ENCODE measurements at places on chromosomes 12 and 14.

DNA sequence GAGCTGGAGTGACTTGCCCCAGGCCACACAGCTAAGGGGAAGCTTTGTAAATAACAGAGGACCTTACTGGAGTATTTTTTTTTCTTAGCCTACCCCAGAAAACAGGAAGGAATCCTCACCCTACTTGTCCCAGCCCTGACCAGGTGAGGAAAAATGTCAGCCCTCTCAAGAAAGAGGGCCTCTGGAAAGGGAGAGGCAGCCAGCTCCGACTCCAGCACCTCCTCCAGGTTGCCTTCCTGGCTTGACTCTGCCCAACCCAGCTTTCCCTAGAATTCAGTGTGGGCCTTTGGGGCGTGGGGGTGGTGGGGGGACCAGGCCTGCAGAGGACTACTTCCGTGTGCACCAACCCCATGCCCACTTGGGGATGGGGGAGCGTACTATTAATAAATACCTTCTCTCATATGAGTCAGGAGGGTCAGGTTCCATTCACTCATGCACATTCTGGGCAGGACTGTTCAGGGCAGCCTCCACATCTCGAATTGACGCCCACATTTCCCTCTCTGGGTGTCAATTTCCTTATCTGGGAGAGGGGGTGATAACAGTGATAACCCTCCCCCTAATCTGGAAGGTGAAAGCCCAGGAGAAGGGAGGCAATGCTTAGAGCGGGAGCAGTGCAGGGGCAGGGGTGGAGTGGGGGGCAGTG, 5.2 kb downstream of the RHOF start:
- DNase-seq, result no peak

- no peak for DNase-seq
Measured at GRCh38 chr12:108773798-108774788, 42.8 kb upstream of the CORO1C start.

DNA sequence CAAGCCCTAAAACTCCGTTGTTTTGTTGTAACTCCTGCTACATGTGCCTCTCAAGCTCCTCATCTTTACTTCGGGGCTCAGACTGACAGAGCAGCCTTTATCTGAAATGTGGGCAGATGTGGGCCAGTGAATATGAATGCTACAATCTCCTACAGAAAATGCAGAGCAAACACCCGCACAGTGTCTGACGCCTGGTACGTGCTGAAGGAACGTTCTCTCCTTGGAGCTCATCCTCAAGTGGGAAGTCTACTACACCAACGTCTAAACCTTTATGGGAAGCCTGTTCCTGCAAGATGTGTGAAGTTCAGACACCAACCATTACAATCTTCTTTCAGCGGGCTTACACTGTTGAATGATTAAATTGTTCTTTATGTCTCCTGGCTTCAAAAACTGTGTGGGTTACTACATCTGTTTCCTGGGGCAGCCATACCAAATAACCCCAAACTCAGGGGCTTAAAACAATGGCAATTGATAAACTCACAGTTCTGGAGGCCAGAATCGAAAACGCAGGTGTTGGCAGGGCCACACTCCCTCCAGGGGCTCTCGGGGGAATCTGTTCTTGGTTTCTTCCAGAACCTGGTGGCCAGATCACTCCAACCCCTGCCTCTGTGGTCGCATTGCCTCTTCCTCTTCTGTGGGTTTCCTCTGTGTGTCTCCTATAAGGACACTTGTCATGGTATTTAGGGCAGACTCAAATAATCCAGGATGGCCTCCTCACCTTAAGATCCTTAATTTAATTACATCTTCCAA, 179.7 kb upstream of the PLXNC1 start:
- DNase-seq, result no peak

GRCh38 chr14:63542231-63542999, 762 bp downstream of the PPP2R5E start:
- DNase-seq, result no peak

DNA sequence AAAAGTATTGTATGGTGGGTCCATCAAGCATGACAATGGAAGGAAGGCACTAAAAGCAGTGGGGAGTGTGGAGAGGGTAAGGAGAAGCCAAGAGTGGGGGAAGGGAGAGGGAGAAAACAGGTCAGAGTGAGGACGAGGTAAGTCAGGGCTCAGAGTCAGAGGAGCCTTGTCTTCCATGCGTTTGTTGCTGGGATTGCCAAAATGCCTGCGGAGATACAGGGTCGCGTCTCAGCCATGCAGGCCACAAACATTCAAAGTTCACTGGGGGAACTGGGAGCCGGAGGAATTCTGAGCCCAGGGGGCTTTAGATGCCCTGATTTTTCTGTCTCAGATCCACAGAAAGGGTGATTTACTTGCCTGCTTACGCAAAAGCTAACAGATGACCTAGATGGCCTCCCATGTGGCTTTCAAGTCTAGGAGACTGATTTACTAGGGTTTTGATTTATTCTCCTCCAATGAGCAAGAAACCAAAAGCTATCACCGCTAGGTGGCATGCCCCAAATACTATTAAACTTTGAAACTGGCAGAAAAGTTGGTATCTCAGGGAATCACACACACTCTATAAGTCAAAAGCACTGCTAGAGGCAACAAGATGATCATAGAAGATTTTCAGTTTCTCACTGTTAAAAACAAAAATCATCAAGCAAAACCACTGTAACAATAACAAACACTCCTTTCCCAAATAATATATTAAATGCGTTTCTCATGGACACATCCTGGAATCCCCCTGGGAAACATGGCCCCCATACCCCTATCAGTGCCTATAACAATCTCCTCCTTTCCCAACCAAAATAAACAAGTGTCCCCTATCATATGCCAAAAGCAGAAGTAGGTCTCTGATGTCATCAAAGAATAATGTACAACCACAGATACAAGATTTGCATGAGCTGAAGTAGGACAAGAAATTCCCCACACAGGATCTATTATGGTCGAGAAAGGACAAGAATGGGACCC, 26.6 kb upstream of the MDM1 start:
- peak; percentile 78 for DNase-seq

DNA sequence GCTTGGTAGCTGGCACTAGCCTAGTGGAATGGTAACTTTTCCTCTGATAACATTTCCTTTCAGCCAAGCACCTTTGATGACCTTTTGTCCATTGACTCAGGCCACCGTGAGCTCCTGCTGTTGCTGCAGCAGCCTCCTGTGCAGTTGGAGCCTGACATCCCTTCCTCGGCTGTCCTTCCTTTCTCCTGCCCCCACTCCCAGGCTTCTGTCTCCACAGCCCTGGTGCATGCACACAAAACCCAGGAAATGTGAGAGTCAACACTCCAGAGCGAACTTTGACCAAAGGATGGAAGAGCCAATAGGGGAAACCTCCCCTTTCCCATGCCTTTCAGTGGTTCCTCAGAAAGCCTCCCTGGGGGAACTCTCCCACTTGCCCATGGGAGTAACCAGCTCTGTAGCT, 115.0 kb downstream of the TMEM260 start:
- DNase-seq, result no peak

DNA sequence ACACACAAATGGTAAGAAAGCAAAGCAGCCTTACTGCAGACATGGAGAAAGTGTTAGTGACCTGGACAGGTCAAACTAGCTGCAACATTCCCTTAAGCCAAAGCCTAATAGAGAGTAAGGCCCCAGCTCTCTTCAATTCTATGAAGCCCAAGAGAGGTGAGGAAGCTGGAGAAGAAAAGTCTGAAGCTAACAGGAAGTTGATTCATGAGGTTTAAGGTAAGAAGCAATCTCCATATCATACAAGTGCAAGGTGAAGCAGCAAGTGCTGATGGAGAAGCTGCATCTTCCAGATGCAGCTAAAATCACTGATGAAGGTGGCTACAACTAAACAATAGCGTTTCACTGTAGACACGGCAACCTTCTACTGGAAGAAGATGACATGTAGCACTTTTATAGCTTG, 53.5 kb downstream of the PPP1R12A start:
- DNase-seq, result no peak

- DNase-seq, result no peak
Measured at GRCh38 chr12:94674051-94674451, 23.7 kb upstream of the TMCC3 start.

- DNase-seq, result no peak
Measured at GRCh38 chr14:71539650-71540285, 392.5 kb upstream of the RGS6 start.

DNA sequence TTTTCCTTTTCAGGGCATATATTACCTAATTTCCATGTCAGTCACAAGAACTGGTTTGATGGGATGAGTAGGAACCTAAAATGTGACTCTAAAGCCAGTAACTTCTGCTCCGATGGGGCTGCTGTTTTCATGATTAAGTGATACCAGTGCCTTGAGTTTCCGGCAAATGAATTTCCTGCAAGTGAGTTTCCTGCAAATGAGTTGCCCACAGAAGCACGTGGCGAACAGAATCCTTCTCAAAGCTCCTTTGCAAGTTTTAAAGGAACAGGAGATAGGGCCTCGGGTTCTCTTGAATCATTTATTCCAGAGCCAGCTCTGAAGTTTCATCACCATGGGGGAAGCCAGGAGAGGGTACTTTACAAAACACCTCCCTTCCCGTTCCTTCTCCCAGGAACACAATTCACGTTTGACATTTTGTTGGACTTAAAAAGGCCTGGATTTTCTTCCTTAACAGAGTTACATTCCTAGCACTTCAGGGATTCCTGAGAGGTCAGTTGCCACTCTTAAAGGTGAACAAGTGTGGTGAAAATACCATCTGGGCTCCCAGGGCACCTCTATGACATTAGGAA, 2.2 kb upstream of the PPTC7 start:
- peak; percentile 74 for DNase-seq

- no peak for DNase-seq
Measured at GRCh38 chr14:68767248-68767645, 25.6 kb downstream of the ZFP36L1 start.

DNA sequence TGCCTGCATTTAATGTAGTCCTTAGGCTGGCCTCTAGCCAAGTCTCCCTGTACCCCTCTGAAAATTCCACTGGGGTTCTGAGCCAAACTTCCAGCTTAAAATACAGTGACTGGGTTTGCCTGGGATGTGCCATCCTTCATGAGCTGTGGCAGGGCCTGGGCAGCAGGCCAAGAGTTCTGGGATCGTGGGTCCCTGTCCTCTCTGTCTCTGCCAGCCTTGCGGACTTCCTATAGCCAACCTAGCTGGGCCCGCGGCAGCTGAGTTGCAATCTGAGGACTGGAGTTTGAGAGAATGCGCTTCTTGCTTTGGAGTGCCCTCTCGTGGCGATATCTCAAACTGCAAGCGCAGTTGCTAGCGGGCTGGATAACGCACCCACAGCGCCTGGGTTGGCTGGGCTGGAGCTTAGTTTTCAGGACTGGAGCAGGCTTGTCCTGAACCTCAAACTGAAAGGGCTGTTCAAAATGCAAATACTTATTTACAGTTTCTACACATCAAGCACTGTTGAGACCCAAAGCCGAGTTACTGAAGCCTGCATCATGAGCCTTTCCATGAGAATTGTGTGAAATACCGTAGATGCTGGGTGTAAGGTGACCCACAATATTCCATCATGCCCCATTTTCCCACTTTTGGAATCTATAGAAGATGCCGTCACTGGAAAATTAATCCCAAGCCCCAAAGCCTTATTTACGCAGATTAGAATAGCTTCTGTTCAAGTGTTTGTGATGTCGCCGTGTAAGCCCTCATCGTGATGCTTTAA, 7.3 kb upstream of the IFI27L2 start:
- DNase-seq, result peak; percentile 79

DNA sequence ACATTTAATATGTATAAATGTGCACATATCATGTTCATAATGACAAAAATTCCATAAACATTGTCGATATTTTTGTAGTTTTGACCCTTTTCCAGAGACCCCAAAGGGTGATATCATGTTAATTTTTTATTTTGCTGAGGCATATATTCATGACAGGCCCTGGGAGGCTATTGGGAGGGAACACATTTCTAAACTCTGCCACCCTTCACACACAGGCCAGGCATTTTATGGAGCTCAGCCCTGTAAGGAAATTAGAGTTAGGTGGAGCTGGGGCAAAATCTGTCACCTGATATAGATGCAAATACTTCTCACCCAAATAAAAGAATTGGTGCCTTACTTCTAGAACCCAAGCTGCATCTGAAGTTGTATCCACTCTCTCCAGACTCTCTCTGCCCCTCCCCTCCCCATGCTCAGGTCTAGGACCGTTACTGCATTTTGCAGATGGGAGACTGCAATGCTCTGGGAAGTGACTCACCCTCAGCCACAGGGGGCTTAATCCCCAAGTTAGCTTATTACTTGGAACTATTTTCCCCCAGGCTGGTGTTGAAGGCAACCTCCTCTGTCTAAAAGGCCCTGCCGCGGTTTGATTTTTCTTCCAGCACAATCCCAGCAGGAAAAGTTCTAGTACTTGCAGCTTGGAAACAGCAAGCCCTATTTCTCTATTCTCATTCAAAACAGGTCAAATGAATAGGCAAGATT, 238.9 kb downstream of the EMP1 start:
- DNase-seq, result no peak
